ENCODE measurements at places on chromosomes 5 and 9.

- DNase-seq: peak; percentile 65
Observed at GRCh38 chr5:92309336-92309991, 926.3 kb upstream of the ARRDC3 start.

DNA sequence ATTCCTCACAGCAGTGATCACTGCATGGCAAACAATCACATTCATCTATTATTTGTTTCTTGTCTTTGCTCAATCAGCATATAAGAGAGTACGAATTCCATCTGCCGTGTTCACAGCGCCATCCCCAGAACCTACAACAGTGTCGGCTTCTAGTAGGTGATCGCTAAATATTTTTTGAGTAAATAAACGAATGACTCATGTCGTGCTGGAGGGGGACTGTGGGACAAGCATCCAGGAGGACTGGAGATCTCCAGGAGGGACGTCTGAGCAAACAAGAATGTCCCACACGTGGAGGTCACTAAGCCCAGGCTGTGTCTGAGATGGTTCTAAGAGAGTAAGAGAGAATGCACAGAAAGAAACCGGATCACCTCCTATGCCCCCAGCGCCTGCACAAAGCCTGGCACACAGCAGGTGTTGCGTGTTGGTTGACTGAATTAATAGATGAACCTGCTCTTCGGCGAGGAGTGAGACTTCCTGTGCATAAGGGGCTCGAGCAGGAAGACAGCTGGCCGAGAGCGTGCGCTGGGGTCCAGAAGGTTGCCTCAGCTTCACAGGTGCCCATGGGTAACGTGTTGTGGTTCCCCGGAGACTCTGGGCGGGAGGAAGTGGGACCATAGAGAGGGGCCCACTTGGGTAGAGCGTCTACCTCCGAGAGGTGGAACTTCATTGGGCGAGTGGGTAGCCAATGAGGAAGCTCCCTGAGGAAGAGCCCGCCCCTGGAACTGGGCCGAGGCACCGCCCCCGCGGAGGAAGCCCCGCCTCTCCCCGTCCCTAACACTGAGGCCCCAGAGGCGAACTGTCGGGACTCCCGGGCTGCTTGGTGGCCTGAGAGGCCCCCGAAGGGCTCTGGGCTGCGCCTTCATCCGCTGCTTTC lies 193.0 kb downstream of the MELK start:
- peak; percentile 36 for DNase-seq

DNA sequence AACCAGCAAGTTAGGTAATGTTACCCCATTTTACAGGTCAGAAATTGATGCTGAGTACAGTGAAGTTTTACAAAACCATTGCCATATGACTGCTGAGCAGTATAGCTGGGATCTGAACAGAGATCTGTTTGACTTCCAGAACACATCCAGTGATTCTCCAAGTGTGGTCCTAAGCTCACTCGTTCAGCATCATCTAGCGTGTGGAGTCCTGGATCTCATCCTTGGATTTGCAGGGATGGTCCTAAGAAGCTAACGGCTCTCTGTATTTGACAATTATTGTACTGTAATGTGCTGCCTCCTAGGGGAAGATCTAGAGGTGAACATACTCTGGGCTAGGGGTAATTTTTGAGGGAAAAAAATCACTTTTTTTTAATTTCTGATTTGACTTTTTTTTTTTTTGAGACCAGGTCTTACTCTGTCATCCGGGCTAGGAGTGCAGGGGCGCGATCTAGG lies 1.4 kb downstream of the SLC26A2 start:
- DNase-seq: peak; percentile 83

DNA sequence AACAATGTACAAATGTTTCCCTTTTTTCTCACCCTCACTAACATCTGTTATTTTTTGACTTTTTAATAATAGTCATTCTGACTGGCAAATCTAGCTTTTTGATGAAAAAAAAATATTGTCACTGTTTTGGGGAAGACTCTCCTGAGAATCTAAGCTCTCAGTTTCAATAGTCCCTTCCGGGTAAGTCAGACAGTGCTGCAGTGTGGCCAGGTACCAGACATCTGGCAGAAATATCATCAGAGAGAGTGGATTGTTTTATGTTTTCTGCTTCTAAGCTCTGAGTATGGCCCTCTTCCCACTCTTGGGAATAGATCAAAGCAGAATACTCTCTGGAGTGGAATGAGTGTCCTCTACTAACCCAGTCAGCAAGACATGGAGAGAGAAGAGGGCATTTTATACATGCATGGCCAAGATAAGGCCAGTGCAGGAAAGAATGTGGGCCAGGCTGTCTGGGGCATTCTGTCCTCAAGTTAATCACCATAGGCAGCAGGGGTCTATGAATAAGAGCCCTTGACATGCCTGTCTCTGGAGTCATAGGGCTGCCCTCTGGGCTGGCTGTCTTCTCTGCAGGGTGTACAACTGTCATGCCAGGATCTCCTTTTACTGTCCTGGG lies 38.5 kb upstream of the OR2S2 start:
- peak; percentile 16 for DNase-seq

DNA sequence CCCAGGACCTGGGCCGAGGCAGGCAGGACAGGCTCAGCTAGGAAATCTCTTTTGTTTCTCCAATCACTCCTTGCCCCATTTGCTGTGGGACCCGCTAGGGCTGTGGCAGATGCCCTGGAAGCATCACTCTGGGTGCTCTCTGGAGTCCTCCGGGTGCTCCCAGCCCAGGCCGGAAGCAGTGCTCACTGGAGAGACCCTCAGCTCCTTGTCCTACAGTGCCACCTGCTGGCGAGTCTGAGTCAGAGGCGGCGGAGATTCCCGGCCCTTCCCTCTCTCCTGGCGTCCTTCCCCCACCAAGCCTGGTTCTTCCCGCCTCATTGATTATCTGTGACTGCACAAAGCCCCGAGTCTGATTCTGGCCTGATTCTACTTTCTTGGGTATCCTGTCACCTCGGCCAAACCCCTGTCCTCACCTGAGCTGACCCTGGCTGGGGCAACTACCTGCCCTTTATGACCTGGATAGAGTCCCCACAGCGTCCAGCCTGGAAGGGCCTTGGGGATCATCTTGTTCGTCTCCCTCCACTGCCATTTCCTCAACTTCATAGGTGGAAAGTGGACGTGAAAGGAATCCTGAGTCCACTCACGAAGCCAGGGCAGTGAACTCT lies 7.3 kb upstream of the BARHL1 start:
- peak; percentile 78 for DNase-seq

DNA sequence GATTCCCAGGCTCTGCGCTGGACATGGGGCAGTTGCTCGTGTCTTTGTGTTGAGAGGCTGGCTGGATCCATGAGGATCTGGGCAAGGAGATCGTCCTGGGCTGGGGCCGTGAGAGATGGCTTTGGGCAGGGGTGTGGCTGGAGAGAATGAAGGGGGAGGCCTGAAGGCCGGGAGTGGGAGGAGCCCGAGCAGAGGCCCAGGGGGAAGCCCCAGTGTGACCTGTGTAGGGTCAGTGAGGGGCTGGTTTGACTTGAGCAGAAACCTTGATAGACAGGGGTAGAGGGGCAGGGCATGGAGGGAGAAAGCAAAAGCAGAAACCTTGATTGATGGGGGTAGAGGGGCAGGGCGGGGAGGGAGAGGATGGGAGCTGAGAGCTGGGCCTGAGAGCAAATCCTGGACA lies 54.4 kb upstream of the ASS1 start:
- DNase-seq: no peak

DNA sequence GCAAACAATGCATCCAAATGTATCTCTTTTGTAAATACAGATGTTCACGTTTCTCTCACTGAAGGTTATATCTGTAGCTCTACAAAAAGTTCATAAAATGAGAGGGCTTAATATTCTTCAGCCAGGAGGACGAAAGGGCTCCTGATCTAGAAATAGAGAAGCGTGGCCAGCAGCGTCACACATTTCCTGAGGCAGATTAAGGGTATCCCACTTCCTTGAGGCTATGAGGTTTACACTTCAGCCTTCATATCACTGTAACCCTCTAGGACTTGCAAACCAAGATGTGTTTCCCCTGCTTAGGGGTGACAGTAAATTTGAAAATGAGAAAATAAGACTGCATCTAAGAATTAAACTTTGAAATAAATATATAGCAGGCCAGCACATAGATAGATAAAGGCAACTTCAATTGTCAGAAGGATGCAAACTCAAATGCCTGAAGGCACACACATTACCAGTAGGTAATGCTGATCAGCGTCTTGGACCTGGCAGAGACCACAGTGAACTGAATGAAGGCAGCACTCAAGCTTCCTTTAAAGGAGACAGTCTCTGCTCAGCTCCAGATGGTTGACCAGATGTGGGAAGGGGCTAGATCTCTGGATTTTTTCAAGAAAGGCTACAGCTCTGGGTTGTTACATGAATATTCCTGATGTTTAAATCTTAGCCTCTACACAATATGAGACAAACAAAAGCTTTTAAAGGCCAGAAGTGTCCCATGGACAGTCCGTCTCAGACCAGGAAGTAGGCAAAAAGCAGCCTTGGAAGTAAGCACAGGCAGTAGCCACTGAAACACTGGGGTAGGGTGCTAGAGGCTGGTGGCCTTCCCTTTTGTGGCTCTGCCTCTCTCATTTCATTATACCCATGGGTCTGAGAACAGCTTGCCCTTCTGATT lies 197.7 kb downstream of the MCTP1 start:
- DNase-seq: no peak

- no peak for DNase-seq
Observed at GRCh38 chr5:57783693-57784092, 301.1 kb upstream of the ACTBL2 start.

GRCh38 chr5:88395264-88395663 lies 126.6 kb upstream of the TMEM161B start:
- no peak for DNase-seq

DNA sequence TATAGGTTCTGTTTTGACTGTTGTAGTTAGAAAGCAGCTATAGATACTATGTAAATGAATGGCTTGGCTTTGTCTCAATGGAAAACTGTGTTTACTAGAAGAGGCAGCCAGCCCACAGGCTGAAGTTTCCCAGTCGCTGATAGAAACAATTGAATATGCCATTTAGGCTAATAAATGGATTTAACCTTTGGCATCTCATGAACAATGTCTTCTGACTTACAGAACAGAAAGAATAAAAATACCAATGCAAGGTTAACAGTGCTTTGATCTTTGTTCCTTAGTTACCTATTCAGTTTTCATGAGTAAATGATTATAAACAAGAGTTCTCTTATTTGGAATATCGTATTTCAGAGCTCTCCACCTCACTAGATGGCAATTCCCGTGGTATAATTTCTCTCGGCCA lies 120.6 kb downstream of the PAM start:
- no peak for DNase-seq

DNA sequence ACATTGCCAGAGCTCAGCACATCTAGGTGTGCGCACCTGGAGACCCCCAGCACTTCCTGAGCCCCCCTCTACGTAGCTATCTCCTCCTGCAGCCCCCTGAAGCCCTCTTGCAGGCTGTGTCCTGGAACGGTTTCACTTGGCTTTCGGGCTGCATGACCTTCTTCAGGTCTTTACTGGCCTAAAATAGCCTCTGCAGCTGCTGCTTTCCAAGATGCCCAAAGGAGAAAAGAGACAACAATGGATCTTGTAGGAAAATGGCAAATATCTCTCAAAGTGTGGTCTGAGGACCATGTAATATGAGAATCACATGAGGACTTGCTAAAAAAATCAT lies 6.6 kb upstream of the ERMP1 start:
- no peak for DNase-seq

- DNase-seq: no peak
Observed at GRCh38 chr9:93464876-93465275, 11.5 kb upstream of the FAM120AOS start.
